CD4-positive, alpha-beta T cell treated with Interleukin-12 subunit alpha and Interleukin-12 subunit beta, for 1 hour (primary cell): ENCODE measurements at places on chromosomes 7 and 10.

GRCh38 chr7:29177963-29178600 lies 16.5 kb upstream of the CHN2 start:
- DNase-seq, result peak; percentile 14

DNA sequence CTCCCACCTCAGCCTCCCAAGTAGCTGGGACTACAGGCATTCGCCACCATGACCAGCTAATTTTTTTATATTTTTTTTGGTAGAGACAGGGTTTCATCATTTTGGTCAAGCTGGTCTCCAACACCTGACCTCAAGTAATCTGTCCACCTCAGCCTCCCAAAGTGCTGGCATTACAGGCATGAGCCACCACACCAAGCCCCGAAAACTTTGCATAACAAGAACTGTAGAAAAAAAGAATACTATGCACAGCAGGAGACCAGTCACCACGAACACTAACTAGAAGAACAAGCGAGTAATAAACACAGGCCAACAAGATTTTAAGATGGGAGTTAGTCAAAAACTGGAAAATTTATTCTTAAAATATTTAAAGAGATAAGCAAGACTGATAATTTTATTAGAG lies 447.0 kb downstream of the ETV1 start:
- no peak for DNase-seq

DNA sequence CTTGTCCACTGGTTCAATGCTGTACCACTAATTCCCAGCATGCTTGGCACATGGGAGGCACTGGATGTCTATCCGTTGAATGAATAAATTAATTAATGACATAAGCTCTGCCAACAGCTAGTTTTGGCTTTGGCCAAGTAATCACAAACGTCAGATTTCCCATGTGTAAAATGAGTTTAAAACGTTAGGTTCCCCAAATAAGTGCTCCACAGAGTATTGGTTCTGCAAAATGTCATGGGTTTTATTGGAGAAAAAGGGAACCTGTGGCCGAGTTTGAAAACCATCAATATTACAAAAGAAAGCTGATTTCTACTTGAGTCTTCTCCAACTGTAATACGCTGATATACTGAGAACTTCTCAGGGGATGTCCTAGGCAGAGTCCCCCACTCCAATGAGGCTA lies 23.2 kb downstream of the ELMO1 start:
- no peak for DNase-seq

- no peak for DNase-seq
Measured at GRCh38 chr10:9577746-9578145, 1439.9 kb upstream of the CELF2 start.

DNA sequence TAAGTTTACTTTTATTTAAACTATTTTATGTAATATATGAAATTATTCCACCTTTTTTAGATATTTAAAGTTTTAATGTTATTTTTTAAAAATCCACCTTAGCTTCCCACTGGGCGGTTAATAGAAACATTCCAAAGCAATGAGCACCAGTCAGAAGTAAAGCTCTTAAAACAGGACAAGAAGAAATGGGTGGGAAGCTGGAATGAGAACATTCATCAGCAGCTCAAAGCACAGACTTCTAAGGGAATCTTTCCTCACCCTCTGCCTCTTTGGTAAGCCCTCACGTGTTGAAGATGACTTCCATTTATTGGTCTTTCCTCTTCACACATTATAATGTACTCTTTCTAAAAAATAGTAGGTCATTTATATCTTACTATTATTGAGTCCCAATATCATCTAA lies 3.1 kb downstream of the AGMO start:
- DNase-seq, result no peak

- no peak for DNase-seq
Measured at GRCh38 chr7:116708861-116709260, 36.9 kb downstream of the MET start.

GRCh38 chr7:7535691-7536090 lies at the start of gene COL28A1:
Gene COL28A1, minus strand, starts transcription at chr7:7535873. Its CDS starts 2,998 bp downstream, at chr7:7532875.
- no peak for DNase-seq

GRCh38 chr10:84563355-84563754 lies 235.0 kb downstream of the CCSER2 start:
- no peak for DNase-seq

DNA sequence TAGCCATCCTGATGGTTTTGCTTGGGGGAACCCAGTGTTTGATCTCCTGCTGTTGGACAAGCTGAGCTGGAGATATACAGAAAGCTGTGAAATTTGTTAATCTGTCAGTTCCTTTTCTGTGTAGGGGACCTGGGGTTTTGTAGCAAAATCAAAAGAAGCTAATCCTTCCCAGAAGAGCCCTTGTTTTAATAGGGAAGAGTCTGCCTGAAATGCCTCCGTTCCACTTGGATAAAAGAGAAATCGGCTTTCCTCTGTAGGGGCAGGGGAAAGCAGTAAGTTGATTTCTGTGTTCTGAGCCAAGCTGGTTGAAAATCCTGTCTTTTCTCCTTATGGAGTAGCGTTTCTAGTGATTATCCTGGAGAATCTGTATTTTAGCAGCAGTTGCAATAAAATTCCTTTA lies 472.6 kb downstream of the SORCS3 start:
- DNase-seq, result no peak

GRCh38 chr10:120555842-120556532 lies 99.0 kb downstream of the PLPP4 start:
- DNase-seq, result no peak

DNA sequence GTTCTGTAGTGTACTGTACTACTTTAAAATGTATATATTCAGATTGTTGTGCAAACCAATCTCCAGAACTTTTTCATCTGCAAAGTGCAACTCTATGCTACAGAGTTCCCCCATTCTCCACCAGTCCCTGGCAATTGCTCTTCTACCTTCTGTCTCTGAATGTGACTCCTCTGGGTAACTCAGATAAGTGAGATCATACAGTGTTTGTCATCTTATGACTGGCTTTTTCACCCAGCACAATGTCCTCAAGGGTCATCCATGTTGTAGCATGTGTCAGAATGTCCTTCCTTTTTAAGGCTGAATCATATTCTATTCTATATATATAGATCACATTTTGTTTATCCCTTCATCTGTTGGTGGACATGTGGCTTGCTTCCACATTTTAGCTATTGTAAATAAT lies 10.8 kb downstream of the SLIT1 start:
- DNase-seq, result no peak

GRCh38 chr7:66696774-66697191 lies 43.8 kb upstream of the RABGEF1 start:
- no peak for DNase-seq

DNA sequence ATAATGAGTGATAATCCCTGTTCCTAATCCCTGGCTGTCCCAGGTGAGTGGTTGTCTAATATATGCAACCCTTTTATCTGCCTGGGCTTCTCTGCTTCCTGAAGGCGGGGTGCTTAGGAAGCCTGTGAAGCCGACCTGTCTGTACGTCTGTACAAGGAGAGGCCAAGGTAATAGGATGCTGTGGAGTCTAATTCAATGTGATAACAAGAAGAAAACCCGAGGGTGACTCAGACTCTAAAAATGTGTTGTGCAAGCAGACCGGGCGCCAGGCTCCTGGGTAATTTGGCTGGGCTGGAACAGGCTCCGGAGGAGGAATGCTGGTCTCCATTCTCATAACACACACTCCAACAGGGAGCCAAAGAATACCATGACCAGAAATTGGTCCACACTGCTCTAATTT lies 43.6 kb downstream of the THNSL1 start:
- DNase-seq, result no peak

- peak; percentile 79 for DNase-seq
Measured at GRCh38 chr10:32332299-32332750, 14.6 kb downstream of the EPC1 start.

DNA sequence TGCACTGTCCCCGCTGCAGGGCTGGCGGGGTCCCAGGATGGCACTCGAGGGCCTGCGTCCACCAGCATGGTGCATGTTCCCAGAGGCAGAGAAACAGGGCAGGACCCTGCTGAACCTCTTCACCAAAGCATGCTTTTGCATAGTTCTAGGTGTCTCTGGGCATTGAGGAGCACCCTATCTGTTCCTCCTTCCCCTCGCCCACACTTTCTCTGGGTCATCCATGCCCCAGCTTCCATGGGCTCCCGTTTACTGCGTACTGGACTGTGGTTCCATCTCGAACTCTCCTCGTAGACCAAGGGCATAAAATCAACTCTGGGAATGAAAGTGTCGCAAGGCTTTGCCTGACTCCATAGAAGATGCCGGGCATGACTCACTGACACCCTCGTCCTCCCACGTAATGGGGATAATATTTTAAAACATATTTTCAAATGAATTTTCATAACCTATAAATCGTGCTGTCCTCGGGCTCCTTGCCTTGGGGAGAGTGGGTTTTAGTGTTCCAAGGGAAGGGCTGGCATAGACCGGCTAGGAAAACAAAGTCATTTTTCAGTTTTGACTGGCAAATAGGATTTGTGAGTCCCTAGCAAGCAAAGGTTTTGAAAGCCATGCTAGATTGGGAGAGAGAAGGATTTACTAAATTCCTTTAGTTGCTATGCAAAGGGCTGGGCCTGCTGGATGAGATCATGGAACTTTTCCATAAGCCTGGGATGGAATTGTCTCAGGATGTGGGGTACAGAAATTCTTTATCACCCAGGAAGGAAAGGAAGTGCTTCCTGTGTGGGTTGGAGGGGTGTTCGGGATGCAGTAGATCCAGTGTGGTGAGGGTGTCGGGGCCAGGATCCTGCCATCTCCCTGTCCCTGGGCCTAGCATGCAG lies 498.7 kb upstream of the MKI67 start:
- DNase-seq, result no peak

DNA sequence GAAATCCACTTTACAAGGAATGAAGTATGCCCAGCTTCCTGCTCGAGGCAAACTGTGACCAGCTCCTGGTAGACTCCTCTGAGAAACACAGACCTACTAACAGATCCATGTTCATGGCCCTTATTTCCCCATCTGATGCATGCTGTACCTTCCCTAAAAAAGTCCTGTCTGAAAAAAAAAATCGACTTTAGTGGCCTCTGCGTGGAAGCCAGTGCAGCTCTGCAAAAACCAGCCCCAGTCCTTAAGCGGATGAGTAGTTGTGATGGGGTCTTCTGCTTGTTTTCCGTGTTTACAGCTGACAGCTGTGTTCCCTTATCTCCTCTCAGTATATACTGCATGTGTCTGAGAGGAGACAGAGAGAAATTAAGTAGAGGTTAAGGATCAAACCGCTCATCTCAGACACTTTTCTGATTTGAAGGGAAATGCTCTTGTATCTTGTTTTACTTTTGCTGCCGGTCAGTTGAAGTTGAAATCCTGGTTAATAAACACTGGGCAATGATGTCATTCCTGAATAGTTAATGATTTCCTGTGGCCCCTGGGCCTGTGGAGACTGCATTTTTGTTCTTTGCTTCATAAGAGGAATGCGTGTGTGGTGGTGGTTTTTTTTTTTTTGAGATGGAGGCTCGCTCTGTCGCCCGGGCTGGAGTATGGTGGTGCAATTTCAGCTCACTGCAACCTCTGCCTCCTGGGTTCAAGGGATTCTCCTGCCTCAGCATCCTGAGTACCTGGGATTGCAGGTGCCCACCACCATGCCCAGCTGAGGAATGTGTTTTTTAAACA lies 67.6 kb downstream of the DOCK1 start:
- DNase-seq, result no peak

- no peak for DNase-seq
Measured at GRCh38 chr7:69663911-69664832, 65.9 kb downstream of the AUTS2 start.

DNA sequence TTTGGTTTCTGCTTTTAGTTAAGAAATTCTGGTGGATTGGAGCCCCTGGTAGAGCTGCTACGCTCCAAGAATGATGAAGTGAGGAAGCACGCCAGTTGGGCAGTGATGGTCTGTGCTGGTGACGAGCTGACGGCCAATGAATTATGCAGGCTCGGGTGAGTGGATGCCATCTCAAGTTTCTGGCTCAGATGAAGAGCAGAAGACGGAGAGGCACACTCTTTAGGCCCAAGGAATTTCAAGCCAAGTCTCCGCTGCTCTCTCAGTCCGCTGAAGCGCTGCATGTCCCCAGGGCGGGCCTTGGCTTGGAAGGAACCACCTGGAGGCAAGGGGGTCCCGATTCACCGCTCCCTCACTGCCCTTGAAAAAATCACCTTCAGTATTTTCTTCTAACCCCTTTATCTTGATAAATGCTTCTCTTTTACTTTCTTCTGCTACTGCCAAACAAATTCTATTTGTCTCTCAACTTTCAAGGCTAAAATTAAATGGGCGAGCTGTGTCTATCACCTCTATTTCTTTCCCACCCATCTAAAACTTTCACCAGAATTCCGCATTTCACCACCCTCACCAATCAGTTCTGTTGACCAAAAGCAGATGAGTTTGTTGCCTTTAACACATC lies 74.2 kb downstream of the ARMC3 start:
- DNase-seq, result no peak

DNA sequence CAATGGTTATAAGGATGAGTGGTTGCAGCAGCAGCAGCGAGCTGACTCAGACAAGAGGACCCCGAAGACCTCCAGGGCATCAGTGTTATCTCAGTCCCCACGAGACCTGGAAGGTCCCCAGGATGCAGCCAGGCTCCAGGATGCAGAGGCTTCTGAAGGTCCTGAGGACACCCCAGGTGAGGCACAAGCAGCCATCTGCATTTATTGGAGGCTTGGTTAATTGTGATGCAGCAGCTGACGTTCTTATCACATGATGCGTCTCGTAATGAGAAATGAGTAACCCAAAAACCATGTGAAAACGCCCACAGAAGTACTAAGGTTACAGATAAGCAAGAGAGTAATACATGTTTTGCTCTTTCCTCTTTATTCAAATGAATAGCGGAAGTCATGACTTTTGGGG lies 17.4 kb downstream of the C7orf57 start:
- no peak for DNase-seq

- DNase-seq, result no peak
Measured at GRCh38 chr7:145543242-145543641, 573.4 kb upstream of the CNTNAP2 start.

GRCh38 chr10:126081841-126082466 lies 185.6 kb downstream of the FANK1 start:
- DNase-seq, result no peak

DNA sequence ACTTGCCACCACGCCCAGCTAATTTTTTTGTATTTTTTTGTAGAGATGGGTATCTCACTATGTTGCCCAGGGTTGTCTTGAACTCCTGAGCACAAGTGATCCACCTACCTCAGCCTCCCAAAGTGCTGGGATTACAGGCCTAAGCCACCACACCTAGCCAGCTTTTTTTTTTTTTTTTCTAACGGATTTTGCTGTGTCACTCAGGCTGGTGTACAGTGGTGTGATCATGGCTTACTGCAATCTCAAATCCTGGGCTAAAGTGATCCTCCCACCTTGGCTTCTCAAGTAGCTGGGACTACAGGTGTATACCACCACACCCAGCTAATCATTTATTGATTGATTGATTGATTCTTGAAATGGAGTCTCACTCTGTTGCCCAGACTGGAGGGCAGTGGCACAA lies 106.0 kb upstream of the TRIM24 start:
- DNase-seq, result no peak

DNA sequence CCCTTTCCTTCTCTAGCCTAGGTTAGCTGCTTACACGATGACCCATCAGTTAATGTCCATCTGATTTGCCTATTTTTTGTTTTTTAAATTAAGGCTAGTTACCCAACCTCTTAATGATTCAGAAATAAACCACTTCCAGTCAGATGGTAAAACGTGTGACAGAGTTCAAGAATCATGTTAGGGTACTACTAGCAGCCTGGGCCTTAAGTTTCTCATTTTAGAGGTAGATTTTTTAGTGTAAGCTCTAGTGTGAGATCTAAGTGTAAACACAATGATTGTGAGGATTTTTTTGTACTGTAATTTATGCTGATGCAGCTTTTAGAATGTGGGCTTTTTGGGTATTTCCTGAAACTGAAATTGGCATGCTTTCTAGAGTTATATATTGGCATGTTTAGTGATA lies 130.0 kb downstream of the CDK14 start:
- no peak for DNase-seq
